Osteoblast (primary cell): ENCODE measurements at places on chromosomes 5 and 9. TPM values are rescaled to one million over a fixed set of nuclear protein-coding genes. Genes with fewer than 3 reads are reported as not detected.

- DNase-seq, result no peak
These were observed 2.4 kb downstream of the SLC35D2 start for GRCh38 chr9:96381125-96381524.

GRCh38 chr5:159657298-159657697, 259.0 kb upstream of the ADRA1B start:
- no peak for DNase-seq

GRCh38 chr5:14155739-14156138, 12.6 kb downstream of the TRIO start:
- DNase-seq, result no peak

GRCh38 chr5:131084436-131084835, 80.6 kb downstream of the HINT1 start:
- DNase-seq, result no peak

- no peak for DNase-seq
These were observed 11.1 kb downstream of the GAPVD1 start for GRCh38 chr9:125272697-125273096.

- DNase-seq, result peak; percentile 94
These were observed 6.8 kb downstream of the NDST1 start for GRCh38 chr5:150514708-150515211.

GRCh38 chr5:108793207-108793606, 45.5 kb downstream of the FER start:
- DNase-seq, result no peak

FOXD4 gene
- 0.29 and 0.36 TPM in 2 replicates for total RNA-seq

GRCh38 chr5:157273131-157273556, 7.2 kb downstream of the CYFIP2 start:
- DNase-seq, result no peak

DNA sequence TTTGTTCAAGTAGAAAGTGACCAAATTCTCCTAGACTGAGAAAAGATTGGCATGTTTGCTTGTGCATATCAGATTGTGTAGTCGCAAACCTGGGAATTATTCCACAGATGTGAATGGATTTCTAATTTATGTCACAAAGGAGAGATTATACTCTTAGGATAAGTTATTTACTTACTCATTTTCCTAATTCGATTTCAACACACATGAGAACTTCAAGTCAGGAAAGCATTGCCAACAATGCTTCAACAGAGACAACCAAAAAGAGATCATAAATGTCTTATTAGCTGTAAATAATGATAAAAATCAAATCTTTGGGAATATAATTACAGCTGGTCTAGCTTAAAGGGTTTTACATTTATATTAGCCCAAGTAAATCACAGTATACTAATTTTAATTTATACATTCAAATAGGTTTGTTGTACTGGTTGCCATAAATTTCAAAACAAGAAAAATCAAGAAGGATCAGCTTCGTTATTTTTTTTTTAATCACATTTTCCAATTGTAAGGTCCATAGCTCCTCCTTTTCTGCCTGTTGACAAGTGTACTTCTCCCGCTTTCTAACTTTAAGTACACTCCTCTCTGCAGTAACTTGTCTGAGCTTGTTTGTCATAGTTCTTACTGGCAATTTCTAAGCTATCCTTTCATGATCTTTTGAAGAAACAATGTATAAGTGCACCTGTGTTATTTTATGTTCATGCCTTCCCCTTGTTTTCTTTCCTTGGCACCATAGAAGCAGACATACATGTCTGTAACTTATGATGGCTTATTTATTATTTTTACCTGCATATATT, 246.6 kb downstream of the DEPDC1B start:
- DNase-seq, result no peak

DNA sequence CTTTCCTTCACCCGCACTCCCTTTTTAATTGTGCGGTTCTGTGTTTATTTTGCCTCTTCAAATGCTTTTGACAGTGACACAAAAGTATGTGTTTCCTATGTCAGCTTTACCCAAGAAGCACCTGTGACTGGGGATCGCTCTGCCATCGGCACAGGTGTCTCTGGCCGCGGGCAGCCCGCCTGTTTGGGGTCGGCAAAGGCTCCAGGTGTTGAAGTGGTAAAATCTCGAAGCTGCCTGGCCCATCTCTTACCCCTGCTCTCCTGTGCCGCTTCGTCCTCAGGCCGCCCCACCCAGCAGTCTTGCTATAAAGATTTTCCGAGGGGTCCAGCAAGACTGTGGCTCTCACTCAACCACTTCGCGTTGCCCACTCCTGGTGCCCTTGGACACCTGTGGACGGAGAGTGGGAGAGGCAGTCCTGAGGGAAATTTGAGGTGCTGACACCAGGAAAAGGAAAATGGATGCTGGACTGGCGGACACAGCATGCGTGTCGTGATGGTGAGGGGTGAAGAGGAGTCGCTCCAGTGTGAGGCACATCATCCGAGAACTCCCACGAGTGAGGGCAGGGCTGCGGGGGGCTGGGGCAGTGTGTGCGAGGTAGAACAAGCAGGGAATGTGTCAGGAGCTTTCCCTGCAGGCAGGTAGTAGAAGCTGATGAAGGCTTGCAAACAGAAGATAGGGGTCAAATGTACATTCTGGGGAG, 29.1 kb upstream of the CEP72 start:
- no peak for DNase-seq

GRHPR gene
- total RNA-seq, result 149 and 165 TPM in 2 replicates

PRDM12 gene
- total RNA-seq, result not detected in 2 replicates

SV2C gene
- total RNA-seq, result not detected in 2 replicates

GRCh38 chr5:94691949-94692348, 73.5 kb downstream of the SLF1 start:
- no peak for DNase-seq

DNA sequence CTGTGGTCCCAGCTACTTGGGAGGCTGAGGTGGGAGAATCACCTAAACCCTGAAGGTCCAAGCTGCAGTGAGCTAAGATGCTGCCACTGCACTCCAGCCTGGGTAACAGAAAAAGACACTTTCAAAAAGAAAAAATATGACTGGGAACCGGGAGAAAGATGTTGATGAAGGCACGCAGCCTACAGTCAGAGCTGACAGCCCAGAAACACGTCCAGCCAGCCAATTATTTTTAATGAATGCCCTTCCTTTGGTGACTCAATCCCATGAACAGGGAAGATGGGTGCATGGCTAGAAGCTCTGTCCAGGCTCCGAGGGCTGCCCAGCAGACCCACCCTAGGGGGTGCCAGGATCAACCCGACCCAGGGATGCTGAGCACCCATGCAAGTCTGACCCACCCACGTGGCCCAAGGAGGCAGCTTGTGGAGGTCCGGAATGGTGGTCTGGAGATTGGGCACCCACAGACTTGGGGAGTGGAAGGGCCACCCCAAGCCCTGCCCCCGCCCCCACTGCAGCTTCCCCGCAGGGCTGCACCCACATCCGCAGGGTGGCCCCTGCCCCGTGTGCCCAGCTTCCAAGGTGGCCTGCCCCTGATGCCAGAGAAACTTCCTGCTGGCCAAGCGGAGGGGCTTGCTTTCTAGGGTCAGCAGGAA, 51.0 kb downstream of the ADAMTS2 start:
- peak; percentile 86 for DNase-seq

- peak; percentile 19 for DNase-seq
These were observed 30.2 kb upstream of the NRG2 start for GRCh38 chr5:140073296-140073695.

APC gene
- 65.7 and 67.0 TPM in 2 replicates for total RNA-seq

- DNase-seq, result peak; percentile 89
These were observed 210.3 kb downstream of the CDK5RAP2 start for GRCh38 chr9:120369608-120370220.

DNA sequence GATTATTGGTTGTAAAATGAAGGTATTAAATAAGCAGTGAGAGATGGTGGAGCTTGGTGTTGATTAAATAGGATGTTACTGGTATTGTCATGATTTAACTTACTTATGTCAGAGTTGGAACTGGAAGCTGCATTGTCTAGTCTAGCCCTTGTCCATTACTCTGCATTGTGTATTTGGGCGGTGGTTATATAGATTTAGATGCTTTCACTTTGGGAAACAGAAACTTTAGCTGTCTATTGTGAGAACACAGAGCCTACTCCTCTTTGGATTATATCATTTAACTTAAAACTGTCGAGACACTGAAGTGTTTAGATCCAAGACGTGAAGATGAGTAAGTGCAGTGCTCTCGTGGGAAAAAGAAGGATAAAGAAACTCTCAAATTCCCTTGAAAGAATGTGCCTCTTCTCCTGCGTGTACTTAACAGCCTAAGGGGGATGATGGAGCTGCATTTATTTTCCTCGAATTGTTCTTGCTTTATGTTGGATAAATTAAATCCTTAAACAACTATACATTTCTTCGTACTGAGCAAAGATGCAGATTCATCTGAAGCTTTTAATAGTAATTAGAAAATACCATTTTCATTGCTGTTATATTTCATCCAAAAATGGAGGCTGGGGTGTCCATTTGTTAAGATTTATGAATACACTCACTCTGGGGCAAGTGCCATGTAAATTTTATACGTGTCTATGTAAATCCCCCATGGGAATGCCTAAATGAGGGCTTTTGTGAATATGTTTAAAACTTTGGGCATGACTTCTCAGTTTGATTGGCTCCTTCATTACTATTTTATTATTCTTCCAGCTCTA, 21.6 kb downstream of the FBXL7 start:
- no peak for DNase-seq

SLC45A2 gene
- 0.36 and 0.59 TPM in 2 replicates for total RNA-seq

DNA sequence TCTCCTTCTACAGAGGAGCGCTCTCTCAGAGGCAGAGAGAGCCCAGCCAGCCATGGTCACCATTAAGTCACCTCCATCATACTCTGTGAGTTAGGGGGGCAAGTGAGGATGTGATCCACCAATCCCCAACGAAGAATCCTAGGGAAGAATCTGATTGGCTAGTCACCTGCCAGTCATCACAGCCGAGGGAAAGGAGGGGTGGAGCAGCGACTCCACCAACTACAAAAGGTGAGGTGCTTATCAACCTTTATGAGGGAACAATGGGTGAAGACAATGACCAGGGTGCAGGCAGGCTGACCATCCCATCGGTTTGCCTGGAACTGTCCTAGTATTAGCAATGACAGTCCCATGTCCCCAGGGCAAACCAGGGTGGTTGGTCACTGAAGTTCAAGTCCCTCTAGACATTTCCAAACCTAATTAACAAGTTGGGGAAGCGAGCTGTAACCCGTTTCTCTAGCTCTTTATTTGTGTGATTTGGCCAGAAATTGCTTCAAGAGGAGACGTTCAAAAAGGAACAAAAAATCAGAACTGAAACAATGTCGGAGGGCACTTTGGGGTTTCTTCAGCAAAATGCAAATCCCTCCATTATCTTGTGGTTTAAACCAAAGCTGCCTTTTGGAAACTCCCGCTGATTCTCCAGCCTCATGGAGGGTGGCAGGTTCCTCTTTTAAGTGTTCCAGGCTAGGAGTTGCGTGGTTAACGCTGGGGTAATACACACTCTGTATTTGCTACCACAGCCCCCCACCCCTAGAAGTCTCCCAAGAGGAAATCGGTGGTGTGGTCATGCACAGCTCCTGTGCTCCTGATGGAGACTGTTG, 18.8 kb upstream of the FCN1 start:
- DNase-seq, result peak; percentile 62

- DNase-seq, result no peak
These were observed 329.6 kb downstream of the SLCO4C1 start for GRCh38 chr5:101966476-101966875.

DNA sequence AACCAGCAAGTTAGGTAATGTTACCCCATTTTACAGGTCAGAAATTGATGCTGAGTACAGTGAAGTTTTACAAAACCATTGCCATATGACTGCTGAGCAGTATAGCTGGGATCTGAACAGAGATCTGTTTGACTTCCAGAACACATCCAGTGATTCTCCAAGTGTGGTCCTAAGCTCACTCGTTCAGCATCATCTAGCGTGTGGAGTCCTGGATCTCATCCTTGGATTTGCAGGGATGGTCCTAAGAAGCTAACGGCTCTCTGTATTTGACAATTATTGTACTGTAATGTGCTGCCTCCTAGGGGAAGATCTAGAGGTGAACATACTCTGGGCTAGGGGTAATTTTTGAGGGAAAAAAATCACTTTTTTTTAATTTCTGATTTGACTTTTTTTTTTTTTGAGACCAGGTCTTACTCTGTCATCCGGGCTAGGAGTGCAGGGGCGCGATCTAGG, 1.4 kb downstream of the SLC26A2 start:
- peak; percentile 93 for DNase-seq

DNA sequence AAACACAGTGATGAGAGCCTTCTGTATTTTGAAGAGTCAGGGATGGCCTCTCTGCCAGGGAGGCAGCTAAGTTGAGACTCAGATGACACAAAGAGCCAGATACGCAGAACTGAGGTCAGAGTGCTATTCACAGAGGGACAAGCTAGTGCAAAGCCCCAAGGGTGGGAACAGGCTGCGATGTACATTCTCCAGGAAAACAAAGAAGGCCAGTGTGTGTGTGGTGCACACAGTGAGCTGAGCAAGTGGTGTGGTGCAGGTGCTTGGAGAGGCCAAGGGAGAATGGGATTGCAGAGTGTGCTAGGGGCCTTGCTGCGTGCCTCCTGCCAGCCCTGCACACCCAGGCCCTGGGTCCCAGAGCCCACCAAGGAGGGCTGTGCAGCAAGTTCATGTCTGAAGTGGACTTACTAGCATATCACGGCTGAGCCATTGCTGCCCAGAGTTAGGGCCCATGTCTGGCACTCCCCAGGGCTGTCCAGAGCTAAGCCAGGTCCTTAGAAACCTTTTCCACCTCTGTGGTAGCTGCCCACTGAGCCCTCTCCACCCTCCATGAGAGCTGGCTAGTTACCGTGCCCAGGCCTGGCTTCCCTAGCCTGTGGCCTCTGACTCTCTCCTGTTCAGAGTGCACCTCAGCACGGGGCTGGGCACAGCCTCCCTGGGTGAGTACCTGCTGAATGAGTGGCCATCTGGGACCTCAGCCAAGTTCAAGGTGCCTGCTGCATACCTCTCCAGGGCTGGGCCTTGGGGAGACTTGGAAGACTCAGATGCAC, 9.3 kb downstream of the SLC25A48 start:
- no peak for DNase-seq

- DNase-seq, result no peak
These were observed 36.7 kb upstream of the ANXA1 start for GRCh38 chr9:73114958-73115357.

GRCh38 chr5:146588331-146589027, 72.5 kb upstream of the GPR151 start:
- DNase-seq, result no peak

TPRN gene
- total RNA-seq, result 9.7 and 10.5 TPM in 2 replicates

PGM5 gene
- total RNA-seq, result 0.36 and 1.2 TPM in 2 replicates

- DNase-seq, result no peak
These were observed 13.0 kb upstream of the TPM2 start for GRCh38 chr9:35702696-35703095.

FAM221B gene
- total RNA-seq, result not detected in 2 replicates

DNA sequence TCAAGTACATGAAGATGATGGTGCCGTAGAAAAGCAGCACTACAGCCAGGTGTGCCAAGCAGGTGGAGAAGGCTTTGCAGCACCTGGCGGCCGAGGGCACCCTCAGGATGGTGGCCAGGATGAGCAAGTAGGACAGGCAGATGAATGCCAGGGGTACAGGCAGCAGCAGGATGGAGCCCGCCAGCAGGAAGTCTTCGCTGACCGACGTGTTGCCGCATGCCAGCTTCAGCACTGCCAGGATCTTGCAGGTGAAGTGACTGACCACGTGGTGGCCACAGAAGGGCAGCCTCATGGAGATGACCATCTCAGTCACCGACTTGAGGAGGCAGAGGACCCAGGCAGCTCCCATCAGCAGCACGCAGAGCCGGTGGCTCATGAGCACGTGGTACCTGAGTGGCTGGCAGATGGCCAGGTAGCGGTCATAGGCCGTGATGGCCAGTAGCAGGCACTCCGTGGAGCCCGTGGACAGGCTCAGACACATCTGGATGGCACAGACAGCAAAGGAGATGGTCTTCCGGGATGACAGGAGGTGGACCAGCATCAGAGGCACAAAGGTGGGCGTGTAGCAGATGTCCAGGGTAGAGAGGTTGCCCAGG, 482 bp downstream of the OR13J1 start:
- DNase-seq, result no peak

KCNMB1 gene
- under 0.01 TPM in 2 replicates for total RNA-seq
